GM12864 (cell line): ENCODE measurements at places on chromosomes 1 and 21.

GRCh38 chr21:41876928-41877652, 2.1 kb downstream of the PRDM15 start:
- no peak for DNase-seq

DNA sequence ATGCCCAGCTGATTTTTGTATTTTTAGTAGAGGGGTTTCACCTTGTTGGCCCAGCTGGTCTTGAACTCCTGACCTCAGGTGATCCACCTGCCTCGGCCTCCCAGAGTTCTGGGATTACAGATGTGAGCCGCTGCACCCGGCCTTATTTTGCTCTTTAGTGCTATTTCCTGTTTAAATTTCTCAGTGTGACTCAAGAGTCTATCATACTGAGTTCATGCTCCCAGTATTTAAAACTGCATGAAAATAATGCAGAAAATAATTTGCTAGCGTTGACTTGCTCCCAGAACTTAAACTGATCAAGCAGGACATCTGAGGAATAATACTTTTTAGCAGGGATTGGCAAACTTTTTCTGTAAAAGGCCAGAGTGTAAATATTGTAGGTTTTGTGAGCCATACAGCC, 86.4 kb upstream of the C1orf21 start:
- DNase-seq = no peak

DNA sequence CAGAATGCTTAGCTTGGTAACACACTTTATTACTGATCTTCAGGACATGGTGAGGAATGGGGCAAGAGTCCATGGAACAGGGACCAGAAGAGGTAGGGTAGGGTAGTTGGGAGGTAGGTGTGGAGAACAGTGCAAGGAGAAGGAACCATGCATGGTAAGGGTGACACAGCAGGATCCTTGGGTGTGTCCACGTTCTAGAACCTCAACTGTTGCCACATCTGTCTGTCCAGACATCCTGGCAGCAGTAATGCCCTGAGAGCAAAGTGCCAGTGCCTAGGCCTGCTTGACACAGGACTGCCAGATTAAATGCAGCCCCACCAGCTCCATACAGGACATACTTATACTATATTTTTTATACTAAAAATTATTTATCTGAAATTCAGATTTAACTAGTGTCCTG, 13.9 kb downstream of the DMAP1 start:
- DNase-seq = no peak

- DNase-seq = no peak
Measured at GRCh38 chr1:204726478-204726877, 40.9 kb upstream of the LRRN2 start.

DNA sequence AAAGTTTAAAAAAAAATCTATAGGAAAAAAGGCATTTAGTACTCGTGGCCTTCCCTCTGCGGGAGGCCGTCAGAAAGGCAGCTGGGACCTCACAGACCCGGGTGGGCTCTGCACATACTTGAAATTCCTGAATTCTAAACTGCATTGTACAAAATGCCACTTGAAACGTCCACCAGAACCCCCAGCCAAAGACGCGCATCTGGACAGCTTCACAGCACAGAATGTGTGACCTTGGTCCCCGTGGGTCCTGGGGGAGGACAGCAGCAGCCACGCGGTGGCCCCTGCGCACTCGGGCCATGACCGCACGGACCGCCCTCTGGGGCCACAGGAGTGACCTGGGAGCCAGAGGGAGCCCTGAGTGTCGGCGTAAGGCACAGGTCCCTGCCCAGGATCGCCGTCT, 20.6 kb upstream of the MRPS14 start:
- no peak for DNase-seq

DNA sequence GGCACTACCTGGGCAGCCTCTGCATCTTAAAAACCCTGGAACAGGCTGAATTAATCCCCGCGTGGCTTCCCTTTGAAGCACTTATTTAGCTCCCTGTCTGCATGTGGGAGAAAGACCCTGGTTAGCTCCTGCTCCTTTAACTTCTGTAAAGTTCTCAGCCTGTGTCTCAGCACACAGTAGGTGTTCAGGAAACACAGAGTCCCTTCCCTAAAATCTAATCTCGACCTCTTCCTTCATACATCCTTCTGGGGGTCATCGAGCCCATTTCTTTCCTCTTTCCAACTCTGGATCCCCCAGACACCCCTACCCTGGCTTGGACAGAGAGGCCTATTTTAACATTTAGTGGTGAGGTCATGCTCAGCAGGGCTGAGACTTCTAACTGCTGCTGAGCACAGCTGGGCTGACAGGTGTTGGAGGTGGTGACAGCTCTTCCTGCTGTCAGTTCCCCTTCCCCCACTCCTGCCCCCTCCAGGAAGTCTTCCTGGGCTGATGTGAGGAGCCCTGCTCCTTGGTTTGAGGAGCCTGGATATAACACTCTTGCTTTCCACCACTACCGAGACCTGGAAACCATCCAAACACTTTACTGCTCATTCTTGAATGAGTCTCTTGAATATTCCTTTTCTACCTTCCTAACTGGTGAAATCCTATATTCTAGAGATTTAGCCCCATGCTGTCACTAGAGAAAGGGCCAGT, 5.3 kb downstream of the E2F2 start:
- DNase-seq = peak; percentile 57

GRCh38 chr1:17232759-17233661, 15.9 kb upstream of the PADI3 start:
- no peak for DNase-seq

- DNase-seq = no peak
Measured at GRCh38 chr1:21332554-21333311, 42.5 kb upstream of the ECE1 start.

DNA sequence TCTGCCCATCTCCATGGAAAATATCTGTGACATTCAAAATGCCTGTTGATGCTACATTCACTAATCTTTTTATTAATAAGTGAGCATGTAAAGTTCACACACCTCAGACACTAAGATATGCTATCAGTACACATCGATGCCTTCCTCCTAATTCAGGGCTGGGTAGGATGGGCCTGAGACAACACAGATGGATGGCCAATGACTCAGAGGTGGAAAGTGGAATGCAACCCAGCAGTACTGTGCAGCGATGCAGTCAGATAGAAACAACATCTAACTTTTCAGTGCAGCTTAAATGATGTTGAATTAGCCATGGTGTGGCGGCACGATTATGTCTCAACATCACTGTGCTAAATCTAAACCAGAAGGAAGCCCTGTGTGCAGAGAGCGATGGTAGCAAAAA, 161.6 kb upstream of the KCNJ15 start:
- no peak for DNase-seq

GRCh38 chr1:189237008-189237407, 1240.7 kb downstream of the BRINP3 start:
- no peak for DNase-seq

DNA sequence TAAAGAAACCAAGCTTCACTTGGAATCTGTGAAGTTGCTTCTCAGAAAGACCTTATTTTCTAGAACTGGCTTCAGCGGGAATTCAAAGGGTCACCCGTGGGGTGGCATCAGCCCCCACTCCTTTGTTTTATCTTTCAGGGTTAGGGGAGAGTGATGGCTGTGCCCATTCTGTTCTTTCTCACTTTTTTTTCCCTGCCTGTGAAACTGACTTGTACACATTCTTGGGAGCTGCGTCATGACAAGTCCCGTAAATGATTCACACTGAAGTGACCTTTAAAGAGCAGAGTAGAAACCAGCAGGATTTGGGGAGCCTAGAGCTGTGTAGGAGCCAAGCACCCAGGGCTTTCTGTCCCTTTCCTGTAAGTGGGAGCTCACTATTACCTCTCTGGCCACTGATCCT, 43.8 kb downstream of the SLC44A3 start:
- DNase-seq = no peak

DNA sequence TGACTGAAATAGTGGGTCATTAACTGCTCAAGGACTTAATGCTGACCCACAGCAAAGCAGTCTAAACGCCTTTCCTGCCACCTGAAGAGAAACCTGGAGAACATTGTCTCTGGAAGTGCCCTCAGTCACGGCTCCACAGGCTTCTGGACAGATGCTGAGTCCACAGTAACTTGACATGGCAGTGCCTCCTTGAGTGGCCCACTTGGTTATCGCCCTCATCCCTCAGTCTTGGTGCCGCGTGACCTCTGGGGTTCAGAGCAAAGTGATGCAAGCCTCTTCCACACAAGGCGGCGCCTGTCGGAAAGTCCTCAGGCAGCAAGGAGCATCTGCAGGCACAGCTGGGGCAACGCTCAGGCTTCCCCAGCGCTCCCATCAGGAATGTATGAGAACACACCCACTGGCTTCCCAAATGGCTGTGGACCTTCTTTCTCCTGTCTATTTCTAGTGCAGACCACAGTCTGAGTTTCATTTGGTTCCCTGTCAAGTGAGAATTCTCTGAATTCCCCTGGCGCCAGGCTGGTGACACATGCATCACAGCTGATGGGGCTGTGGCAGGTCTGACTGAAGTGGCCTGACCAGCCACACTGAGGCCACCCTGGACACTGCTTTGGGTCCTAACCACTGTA, 13.0 kb upstream of the ANGPTL7 start:
- DNase-seq = no peak

GRCh38 chr1:43274125-43274803, 4.5 kb downstream of the TMEM125 start:
- DNase-seq = no peak

- DNase-seq = no peak
Measured at GRCh38 chr1:183808296-183809027, 3.5 kb downstream of the RGL1 start.

DNA sequence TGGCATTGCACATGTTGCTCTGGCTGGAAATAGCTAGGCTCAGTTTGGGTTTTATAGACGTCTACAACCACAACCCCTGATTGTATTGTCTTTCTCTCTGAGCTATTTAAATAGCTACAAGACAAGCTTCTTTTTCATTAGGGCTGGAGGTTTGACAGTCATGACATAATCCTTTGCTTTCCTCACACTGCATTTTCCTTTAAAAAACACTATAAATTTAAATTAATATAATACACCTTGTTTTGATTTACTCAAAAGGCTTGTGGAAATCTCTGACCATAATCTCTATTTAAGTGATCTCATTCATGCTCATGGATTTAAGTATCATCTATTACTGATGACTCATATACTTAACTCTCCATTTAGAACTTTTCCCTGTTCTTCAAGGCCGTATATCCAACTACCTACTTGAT, 50.4 kb upstream of the PTGFR start:
- no peak for DNase-seq

DNA sequence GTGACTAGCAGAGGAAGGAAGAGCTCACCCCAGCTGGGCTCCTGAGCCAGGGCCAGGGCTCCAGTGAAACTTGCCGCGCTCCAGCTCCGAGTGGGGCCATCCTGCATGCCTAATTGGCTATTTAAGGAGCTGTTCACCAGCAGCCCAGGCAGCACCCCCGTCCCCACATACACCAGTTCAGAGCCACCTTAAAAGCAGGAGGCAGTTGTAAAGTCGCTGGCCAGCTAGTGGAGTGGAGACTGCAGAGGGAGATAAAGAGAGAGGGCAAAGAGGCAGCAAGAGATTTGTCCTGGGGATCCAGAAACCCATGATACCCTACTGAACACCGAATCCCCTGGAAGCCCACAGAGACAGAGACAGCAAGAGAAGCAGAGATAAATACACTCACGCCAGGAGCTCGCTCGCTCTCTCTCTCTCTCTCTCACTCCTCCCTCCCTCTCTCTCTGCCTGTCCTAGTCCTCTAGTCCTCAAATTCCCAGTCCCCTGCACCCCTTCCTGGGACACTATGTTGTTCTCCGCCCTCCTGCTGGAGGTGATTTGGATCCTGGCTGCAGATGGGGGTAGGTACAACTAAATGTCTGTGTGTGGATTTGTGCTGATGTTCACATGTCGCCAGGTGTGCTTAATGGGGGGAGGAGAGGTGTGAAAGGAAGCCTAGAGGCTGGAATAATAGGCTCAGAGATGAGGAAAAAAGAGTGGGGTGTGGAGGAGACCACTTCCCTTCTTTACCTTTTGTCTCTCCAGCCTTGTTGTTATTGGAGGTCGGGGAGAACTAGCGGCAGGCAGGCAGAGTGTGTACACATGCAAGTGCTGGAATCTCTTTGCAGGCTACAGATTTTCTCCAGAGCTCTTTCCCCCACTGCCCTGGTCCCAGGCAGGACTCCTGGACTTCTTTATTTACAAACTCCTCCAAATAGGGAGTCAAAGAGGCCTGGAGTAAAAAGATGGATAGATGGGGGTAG, at the start of gene CA14:
TSS of gene CA14 (plus strand) at position 151 of the 962 bp plus-strand sequence. CDS start at position 506, 355 bp downstream.
- no peak for DNase-seq

GRCh38 chr1:94104776-94105580, 16.0 kb downstream of the ABCA4 start:
- no peak for DNase-seq
